ENCODE measurements at places on chromosomes 2 and 18.

DNA sequence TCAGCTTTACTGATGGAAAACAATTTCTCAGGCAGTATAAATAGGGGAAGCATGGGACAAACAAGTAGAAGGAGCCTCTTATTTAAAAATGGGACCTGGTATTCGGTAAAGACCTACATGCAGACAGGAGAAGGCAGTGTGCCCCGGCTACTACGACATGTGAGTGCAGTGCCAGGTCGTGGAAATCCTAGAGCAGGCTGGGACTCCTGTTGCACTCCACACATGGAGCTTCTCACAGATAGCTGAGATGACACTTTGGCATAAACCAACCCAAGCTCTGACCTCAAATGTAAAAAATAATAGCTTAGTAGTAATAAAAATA, 885 bp upstream of the DSEL start:
- no peak for DNase-seq

GRCh38 chr2:65605058-65605742, 172.8 kb upstream of the SPRED2 start:
- peak; percentile 46 for DNase-seq

- no peak for DNase-seq
Observed at GRCh38 chr2:148545390-148546256, 98.9 kb upstream of the EPC2 start.

DNA sequence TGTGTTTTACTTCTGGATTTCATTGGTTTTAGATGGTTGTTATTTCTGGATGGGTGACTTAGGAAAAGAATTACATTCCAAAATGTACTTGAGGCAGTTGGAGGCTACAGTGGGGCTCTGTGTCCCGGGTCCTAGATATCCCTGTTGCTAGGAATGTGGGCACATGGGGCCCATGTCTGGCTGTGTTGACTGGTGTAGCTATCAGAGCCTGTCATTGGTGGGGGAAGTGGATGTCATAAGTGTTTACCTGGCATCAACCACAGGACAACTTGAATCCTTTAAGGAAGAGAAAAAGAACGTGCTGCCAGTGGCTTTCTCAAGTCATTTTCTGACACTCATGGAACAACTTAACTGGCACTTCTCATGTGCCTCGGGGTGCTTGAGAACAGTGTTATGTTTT, 30.4 kb downstream of the IL18R1 start:
- no peak for DNase-seq

DNA sequence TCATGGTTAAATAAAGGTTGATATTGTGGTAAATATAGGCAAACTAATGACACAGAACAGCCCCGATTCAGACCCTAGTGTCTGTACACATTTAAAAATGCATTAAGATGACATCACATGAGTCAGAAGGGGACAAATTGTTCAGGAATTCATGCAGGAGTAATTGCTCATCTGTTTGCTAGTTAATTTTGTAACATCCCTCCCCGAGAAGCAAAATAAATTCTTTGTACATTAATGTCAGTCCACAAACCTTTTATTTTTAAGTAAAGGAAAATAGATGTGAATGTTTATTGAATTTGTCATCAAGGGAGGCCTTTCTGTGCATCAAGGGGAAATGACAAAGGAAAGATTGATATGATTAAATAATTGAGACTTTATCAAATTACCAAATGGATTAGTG, 69.9 kb downstream of the SH3BP4 start:
- DNase-seq = peak; percentile 95

GRCh38 chr2:70643715-70644114, 90.1 kb upstream of the TGFA start:
- peak; percentile 2 for DNase-seq

- no peak for DNase-seq
Observed at GRCh38 chr2:196963043-196963442, 36.5 kb upstream of the PGAP1 start.

- no peak for DNase-seq
Observed at GRCh38 chr2:110182449-110182848, 22.4 kb downstream of the NPHP1 start.

- no peak for DNase-seq
Observed at GRCh38 chr2:153020201-153020600, 301.8 kb downstream of the ARL6IP6 start.

GRCh38 chr18:77078690-77079070, 53.9 kb downstream of the MBP start:
- peak; percentile 42 for DNase-seq

- DNase-seq = no peak
Observed at GRCh38 chr2:236954641-236955040, 131.0 kb upstream of the COPS8 start.

- DNase-seq = no peak
Observed at GRCh38 chr2:159026170-159026569, 57.7 kb downstream of the TANC1 start.

GRCh38 chr2:100625717-100626116, 62.9 kb downstream of the PDCL3 start:
- DNase-seq = no peak

- no peak for DNase-seq
Observed at GRCh38 chr18:31356025-31356424, 20.6 kb upstream of the DSG4 start.

DNA sequence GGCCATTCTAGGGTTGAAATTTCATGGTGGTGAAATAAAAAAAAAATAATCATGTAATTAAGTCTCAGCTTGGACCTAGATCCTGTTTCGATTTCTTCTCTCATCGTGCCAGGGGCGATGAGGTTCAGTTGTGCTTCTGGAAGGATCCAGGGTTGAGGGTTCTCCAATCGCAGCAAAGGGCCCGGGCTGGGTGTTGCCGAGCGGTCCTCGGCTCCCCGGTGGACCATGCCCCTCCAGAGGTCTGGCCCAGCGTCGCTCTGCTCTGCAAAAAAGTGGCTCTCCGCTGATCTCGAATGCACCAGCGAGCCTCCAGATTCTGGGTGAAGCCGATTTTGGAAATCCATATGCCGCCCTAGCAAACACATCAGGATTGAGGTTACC, 39.0 kb downstream of the EN1 start:
- DNase-seq = no peak

- DNase-seq = no peak
Observed at GRCh38 chr18:54159906-54160305, 64.6 kb downstream of the MBD2 start.

DNA sequence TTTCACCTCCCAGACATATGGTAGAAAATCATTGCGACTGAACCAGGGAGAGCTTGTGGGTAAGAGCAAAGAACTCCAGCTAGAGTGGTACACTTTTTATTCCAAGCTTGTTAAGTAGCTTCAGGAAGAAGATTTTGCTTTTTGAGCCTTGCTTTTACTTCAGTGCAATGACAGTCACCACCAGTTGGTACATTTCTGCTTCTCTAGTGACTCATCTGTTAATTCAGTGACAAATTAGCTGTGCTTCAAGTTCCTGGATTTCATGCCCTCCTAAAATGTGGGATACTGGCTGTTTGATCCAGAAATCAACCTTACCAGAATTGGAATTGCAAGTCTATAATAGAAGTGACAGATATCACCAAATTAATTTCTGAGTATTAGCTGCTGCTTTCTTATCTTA, 117.6 kb upstream of the TTN start:
- no peak for DNase-seq

DNA sequence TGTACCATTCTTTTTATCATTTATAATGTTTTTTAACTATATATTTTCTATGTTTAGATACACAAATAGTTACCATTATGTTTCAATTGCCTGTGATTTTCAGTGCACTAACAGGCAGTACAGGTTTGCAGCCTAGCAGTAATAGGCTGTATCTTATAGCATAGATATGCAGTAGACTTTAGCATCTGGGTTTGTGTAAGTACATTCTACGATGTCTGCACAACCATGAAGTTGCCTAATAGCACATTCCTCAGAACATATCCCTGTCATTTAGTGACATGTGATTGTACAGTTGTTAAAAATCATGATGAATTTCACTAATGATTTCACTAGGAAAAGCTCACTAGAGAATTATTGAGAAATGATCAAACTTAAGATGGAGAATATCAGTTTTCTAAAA, 884.6 kb downstream of the DPP10 start:
- no peak for DNase-seq

DNA sequence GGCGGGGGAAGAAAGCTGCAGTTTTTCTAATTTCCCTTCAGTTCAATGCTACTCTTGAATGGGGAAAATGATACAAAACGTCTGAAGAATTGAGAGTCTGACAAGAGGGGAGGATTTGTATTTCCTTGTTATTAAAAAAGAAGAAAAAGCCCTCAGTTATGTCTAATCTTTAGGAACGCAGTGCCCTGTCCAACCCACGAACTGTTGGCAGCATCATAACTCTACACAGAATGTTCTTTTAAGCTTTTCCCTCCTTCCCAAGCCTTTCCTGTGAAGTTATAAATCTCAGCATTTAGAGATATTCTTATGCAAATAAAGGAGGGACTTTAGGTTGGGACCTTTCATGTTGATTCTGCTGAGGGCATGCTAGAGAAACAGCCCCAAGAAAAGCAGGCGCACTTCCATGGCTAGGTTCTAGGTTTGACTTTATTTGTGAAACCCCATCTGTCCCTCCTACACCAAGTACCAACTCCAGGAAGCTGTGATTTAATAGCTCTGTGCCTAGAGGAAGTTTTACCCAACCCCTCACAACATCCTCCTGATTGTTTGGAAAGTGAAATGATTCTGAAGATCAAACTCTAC, 288.6 kb downstream of the SETBP1 start:
- no peak for DNase-seq

GRCh38 chr2:240434728-240435456, 571 bp upstream of the GPC1 start:
- peak; percentile 93 for DNase-seq

- DNase-seq = peak; percentile 61
Observed at GRCh38 chr2:124112966-124113365, 87.9 kb downstream of the CNTNAP5 start.

DNA sequence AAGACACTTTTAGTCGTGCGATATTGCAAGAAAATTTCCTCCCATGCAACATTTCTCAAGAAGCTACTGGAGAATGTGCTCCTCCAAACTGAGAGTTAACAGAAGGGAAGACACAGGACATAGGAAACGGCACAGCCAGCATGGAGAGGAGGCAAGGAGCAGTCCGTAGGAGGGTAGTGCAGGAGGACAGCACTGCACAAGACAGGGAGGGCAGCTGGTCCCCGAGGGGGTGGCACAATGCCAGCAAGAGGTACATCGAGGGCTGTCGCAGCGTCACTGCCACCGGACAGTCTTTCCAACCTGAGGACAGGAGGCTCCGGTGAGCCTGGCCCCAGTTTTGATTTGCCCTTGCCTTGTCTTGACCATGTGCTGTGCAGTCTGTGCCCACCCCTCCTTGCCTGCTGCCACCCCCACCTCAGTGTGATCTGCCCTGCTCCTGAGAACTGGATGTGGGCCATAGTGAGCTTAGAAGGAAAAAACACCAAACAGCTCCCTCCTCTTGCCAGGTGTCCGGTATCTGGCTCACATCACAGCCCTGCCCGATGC, 81.6 kb upstream of the LAPTM4A start:
- no peak for DNase-seq

- DNase-seq = no peak
Observed at GRCh38 chr18:61194726-61195125, 138.5 kb upstream of the CDH20 start.

DNA sequence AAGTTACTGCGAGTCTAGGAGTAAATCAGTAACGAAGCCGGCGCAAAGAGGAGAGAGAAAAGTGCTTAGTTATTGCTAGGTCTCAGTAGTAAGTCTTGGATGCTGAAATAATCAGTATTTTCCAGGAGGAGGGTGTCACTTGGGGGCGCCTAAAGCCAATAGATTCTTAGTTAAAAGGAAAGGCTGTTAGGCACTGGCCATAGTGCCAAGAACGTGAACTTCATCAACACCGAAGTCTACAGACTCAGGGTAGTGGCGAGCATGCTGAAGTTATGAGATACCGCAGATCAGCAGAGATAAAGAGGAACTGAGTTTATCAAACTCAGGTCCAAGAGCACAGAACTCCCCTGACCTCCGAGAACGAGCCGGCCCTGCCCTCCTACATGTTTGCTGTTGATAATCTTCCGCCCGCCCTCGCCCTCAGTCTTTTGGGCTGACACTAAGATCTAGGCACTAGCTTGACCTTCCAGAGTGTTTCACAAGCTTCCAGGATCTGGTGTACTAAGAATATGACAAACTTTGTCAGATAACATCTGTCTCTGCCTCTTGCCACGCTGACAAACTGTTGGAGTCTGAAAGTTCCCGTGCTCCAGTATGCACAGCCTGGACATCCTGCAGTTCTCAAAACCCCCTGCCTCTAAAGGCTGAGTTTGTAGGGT, 49.2 kb downstream of the CYB5A start:
- DNase-seq = no peak

GRCh38 chr2:140270224-140270623, 1490.0 kb upstream of the NXPH2 start:
- no peak for DNase-seq

GRCh38 chr2:232246245-232246644, 132.3 kb upstream of the ALPP start:
- no peak for DNase-seq
